ENCODE measurements at places on chromosomes 1 and 21.

- H3K27me3 ChIP-seq: no peaks in the 10 kb centered on the region
- H3K4me3 ChIP-seq: no peak overlapping the region
- H3K27ac ChIP-seq: no peak overlapping the region
- no peak for DNase-seq
- H3K4me1 ChIP-seq: peaks cover 17% of the 10 kb centered on the region
Measured at GRCh38 chr1:204340081-204340889, 19.4 kb downstream of the PLEKHA6 start.

GRCh38 chr1:159977364-159978106 is 23.5 kb upstream of the SLAMF9 start:
- no peak for DNase-seq
- H3K36me3 ChIP-seq: no peaks in the 10 kb centered on the region
- no peak overlapping the region for H3K27ac ChIP-seq
- no peaks in the 10 kb centered on the region for H3K4me1 ChIP-seq
- no peaks in the 10 kb centered on the region for H3K27me3 ChIP-seq

- no peak overlapping the region for H3K4me3 ChIP-seq
- H3K36me3 ChIP-seq: no peaks in the 10 kb centered on the region
- H3K27ac ChIP-seq: no peak overlapping the region
- H3K4me1 ChIP-seq: no peaks in the 10 kb centered on the region
- peak; percentile 13 for DNase-seq
- no peaks in the 10 kb centered on the region for H3K27me3 ChIP-seq
Measured at GRCh38 chr21:27425172-27425571, 458.3 kb upstream of the ADAMTS5 start.

- no peak overlapping the region for H3K27ac ChIP-seq
- peaks cover 4% of the 10 kb centered on the region for H3K27me3 ChIP-seq
- no peak for DNase-seq
- no peaks in the 10 kb centered on the region for H3K4me1 ChIP-seq
- no peaks in the 10 kb centered on the region for H3K36me3 ChIP-seq
- H3K4me3 ChIP-seq: peak overlapping the region; percentile 0
Measured at GRCh38 chr1:206663832-206664652, 20.7 kb upstream of the MAPKAPK2 start.

GRCh38 chr1:33155877-33156538 is 25.8 kb downstream of the TRIM62 start:
- H3K4me3 ChIP-seq: no peak overlapping the region
- H3K4me1 ChIP-seq: peaks cover 7% of the 10 kb centered on the region
- H3K27me3 ChIP-seq: no peaks in the 10 kb centered on the region
- no peak for DNase-seq
- no peaks in the 10 kb centered on the region for H3K36me3 ChIP-seq
- H3K27ac ChIP-seq: no peak overlapping the region

- H3K27me3 ChIP-seq: no peaks in the 10 kb centered on the region
- no peaks in the 10 kb centered on the region for H3K4me1 ChIP-seq
- DNase-seq: no peak
Measured at GRCh38 chr1:228190182-228190581, 17.7 kb upstream of the OBSCN start.

DNA sequence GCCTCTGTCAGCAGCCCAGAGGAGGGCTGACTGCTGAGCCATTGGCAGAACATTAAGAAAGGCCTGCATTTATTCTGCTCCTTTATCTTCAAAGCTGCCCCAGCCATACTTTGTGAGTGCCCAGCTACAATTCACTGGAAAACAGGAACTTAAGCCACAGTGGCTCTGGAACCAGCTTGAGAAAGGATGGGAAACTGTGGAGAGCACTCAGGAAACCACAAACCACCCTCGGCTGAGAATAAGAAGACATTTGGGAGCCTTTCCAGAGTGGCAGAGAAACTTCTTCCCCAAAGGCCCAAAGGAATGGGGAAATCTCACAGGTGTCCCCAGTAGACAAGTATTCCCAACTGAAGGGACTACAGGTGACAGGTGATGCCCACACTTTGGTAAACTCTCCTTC is 1.8 kb downstream of the LAMB3 start:
- no peak for DNase-seq
- no peaks in the 10 kb centered on the region for H3K36me3 ChIP-seq
- H3K4me3 ChIP-seq: no peak overlapping the region
- H3K27ac ChIP-seq: no peak overlapping the region
- 0 out of 2 replicates have a peak, but pooled peaks cover 2% of the 10 kb centered on the region for H3K4me1 ChIP-seq

GRCh38 chr1:101706366-101706765 is 290.4 kb downstream of the OLFM3 start:
- no peaks in the 10 kb centered on the region for H3K36me3 ChIP-seq
- DNase-seq: no peak
- no peak overlapping the region for H3K27ac ChIP-seq
- no peak overlapping the region for H3K4me3 ChIP-seq
- H3K27me3 ChIP-seq: no peaks in the 10 kb centered on the region

- H3K36me3 ChIP-seq: no peaks in the 10 kb centered on the region
- no peaks in the 10 kb centered on the region for H3K27me3 ChIP-seq
- H3K27ac ChIP-seq: no peak overlapping the region
- no peak overlapping the region for H3K4me3 ChIP-seq
Measured at GRCh38 chr21:42364304-42364865, 1.9 kb downstream of the TFF1 start.

DNA sequence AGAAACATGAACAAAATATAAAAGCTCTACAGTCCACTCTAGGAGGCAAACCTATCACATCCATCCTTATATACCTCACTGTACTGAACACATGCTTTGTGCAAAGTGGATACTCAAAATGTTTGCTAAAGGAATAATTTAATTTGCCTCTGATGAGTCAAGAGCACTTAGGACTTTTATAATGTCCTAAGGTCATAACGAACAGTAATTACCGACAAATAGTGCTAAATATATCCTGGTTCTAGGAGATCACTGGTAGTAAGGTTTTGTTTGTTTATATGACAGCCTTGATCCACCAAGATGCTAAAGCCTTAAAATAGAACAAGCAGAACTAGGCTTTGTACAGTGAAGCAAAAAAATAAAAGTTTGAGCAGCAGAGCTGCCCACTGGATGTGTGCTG is 70.6 kb downstream of the GADD45A start:
- no peak for DNase-seq
- H3K36me3 ChIP-seq: no peaks in the 10 kb centered on the region
- no peaks in the 10 kb centered on the region for H3K27me3 ChIP-seq
- H3K4me1 ChIP-seq: 0 out of 2 replicates have a peak, but pooled peaks cover 5% of the 10 kb centered on the region

DNA sequence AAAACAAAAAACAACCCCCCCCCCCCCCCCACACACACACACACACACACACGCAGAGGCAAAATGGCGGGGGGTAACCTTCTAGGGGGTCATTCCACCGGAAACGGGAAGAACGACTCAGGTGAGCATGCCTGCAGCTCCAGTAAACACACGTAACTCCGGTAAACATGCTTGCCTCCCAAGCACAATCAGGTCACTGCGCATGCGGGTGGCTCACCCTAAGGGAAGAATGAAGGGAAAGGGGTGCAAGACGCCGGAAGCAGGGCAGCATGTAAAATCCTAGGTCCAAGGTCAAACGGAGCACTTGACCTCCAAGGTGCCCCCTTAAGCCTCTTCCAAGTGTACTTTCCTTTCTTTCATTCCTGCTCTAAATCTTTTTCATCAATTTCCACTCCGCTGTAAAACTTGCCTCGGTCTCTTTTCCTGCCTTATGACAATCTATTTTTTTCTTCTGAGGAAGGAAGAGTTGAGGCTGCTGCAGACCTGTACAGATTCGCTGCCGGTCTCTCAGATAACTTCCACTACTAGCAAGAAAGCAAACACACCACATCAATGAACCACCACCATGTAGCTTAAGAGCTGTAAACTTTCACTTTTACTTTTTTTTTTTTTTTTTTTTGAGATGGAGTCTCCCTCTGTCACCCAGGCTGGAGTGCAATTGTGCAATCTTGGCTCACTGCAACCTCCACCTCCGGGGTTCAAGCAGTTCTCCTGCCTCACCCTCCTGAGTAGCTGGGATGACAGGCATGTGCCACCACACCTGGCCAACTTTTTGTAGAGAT is 21.0 kb upstream of the CBR3 start:
- H3K36me3 ChIP-seq: peaks cover 2% of the 10 kb centered on the region
- H3K4me3 ChIP-seq: no peak overlapping the region
- H3K27me3 ChIP-seq: no peaks in the 10 kb centered on the region
- H3K4me1 ChIP-seq: no peaks in the 10 kb centered on the region

GRCh38 chr1:205030896-205031295 is 12.1 kb upstream of the CNTN2 start:
- no peak overlapping the region for H3K27ac ChIP-seq
- no peaks in the 10 kb centered on the region for H3K27me3 ChIP-seq
- H3K4me3 ChIP-seq: no peak overlapping the region
- H3K36me3 ChIP-seq: no peaks in the 10 kb centered on the region
- no peaks in the 10 kb centered on the region for H3K4me1 ChIP-seq
- no peak for DNase-seq

DNA sequence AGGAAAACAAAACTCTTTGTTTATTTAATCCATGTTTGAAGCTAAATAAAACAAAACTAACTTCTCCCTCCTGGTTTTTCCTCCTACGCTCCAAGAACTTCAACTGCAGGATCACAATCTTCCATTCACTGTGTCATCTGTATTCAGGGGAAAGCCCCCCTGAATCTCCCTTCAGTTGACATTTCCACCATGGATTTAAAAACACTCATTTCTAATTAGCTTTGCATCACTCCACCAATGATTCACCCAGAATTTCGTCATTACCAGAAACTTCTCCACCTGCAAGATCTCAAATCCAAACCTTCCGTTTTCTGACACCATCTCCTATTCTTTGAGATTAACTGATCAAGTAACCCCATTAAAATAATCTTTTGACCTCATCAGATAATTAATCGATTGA is 10.9 kb upstream of the RGS5 start:
- no peak overlapping the region for H3K27ac ChIP-seq
- no peak overlapping the region for H3K4me3 ChIP-seq
- no peak for DNase-seq
- H3K36me3 ChIP-seq: no peaks in the 10 kb centered on the region
- H3K27me3 ChIP-seq: no peaks in the 10 kb centered on the region

- H3K36me3 ChIP-seq: no peaks in the 10 kb centered on the region
- no peak overlapping the region for H3K27ac ChIP-seq
- DNase-seq: no peak
- H3K4me3 ChIP-seq: no peak overlapping the region
Measured at GRCh38 chr1:220221269-220221668, 51.0 kb downstream of the RAB3GAP2 start.

DNA sequence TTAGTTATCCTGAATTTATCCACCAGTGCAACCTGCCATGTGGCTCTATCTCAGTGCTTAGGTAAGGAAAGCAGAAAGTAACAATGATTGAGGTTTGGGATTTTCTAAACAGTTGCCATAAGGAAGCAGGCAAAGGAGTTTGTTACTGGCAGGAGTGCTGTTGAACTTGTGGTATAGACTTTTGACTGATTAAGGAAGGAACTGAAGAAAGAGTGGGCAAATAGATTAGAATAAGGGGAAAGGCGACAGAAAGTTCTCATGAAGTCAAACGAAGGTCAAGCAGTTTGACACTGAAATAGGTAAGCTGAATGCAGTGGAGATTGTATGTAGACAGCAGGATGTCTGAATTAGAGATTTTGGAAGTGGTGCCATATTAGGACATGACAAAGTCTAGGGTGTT is 24.2 kb upstream of the CR2 start:
- no peaks in the 10 kb centered on the region for H3K4me1 ChIP-seq
- no peak overlapping the region for H3K27ac ChIP-seq
- no peak overlapping the region for H3K4me3 ChIP-seq

DNA sequence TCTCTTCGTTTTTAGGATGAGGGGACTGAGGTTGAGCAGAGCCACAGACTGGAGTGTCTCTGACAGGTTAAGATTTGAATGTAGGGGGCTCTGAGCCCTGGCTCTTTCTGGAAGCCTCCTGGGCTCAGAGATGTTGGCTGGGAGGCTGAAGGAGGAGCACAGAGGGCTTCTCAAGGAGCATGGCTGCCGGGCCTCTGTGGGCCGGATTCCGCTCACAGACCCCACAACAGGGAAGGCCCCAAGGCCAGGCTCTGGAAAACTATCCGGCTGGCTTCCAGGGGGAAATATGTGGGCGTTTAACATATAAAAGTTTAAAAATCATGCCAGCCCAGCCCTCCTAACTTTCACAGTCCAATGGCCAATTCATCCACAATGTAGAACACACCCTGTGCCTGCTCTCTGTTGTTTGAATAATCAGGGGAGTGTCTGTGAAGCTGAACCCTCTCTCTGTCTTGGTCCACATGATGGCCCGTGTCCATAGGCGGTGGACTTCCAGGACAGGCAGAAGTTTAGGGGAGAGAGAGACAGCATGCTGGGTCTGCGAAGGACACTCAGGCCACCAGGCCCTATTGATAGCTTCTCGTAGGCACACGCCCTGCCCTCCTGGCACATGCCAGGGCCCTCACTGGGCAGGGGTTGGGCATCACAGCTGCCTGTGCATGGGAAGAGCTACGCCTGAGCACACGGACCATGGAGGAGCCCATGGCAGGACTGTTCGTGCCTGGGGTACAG is 10.8 kb downstream of the OBSCN start:
- DNase-seq: no peak
- H3K4me3 ChIP-seq: no peak overlapping the region
- no peaks in the 10 kb centered on the region for H3K4me1 ChIP-seq
- H3K36me3 ChIP-seq: peaks cover 29% of the 10 kb centered on the region

- no peak overlapping the region for H3K27ac ChIP-seq
- DNase-seq: no peak
- H3K4me1 ChIP-seq: no peaks in the 10 kb centered on the region
- no peak overlapping the region for H3K4me3 ChIP-seq
- H3K27me3 ChIP-seq: no peaks in the 10 kb centered on the region
Measured at GRCh38 chr1:200506471-200506870, 96.6 kb upstream of the ZNF281 start.

DNA sequence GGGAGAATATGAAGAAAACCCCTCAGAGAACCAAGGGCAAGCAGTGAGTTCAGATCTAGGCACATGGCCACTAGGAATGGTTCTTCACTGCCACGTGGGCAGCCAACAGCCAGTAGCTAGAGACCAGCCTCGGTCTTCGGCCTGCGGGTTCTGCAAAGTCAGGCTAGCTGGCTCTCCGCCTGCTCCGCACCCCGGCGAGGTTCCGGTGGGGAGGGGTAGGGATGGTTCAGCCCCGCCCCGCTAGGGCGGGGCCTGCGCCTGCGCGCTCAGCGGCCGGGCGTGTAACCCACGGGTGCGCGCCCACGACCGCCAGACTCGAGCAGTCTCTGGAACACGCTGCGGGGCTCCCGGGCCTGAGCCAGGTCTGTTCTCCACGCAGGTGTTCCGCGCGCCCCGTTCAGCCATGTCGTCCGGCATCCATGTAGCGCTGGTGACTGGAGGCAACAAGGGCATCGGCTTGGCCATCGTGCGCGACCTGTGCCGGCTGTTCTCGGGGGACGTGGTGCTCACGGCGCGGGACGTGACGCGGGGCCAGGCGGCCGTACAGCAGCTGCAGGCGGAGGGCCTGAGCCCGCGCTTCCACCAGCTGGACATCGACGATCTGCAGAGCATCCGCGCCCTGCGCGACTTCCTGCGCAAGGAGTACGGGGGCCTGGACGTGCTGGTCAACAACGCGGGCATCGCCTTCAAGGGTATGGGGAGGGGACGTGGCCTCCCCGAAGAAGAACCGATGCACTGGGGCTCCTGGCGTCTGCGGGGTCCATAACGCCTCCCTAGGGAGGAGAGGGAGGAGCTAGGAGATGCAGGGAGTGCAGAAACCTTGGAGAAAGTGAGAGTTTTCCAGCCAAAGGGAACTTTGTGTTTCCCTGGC is at the start of gene CBR1:
Gene CBR1 (plus strand): TSS at position 312 of the 871 bp plus-strand sequence. CDS start 92 bp downstream, at position 404.
- H3K27ac ChIP-seq: no peak within 1 kb of the TSS
- no peaks in the 10 kb centered on the region for H3K4me1 ChIP-seq
- no peaks in the 10 kb centered on the region for H3K27me3 ChIP-seq

- no peaks in the 10 kb centered on the region for H3K27me3 ChIP-seq
- no peak for DNase-seq
- H3K27ac ChIP-seq: no peak overlapping the region
- no peak overlapping the region for H3K4me3 ChIP-seq
Measured at GRCh38 chr1:230288641-230289349, 137.3 kb downstream of the PGBD5 start.

Measured in iPS DF 6.9 (cell line).